ENCODE measurements at places on chromosomes 16 and 17. TPM values are rescaled to one million over a fixed set of nuclear protein-coding genes. Genes with fewer than 3 reads are reported as not detected.

TNFRSF17 gene
- not detected for total RNA-seq

EIF1 gene
- 66.4 TPM for total RNA-seq

CES2 gene
- 17.1 TPM for total RNA-seq

TPSD1 gene
- not detected for total RNA-seq

GAS7 gene
- total RNA-seq: not detected

NR1D1 gene
- total RNA-seq: 0.73 TPM

TMIGD1 gene
- not detected for total RNA-seq

RPL13 gene
- 2,574 TPM for total RNA-seq

PDILT gene
- total RNA-seq: not detected

MMP28 gene
- total RNA-seq: 7.2 TPM

GP1BA gene
- total RNA-seq: not detected

ADAD2 gene
- not detected for total RNA-seq

TMEM220 gene
- 1.8 TPM for total RNA-seq

MFAP4 gene
- not detected for total RNA-seq

All from pulmonary artery endothelial cell (primary cell).